Spinal cord (tissue), 10 donors: ENCODE measurements at places on chromosomes 6 and 20. TPM values are rescaled to one million over a fixed set of nuclear protein-coding genes. Genes with fewer than 3 reads are reported as not detected.

Gene RHAG
- total RNA-seq: 2.4 TPM

- no peaks in the 10 kb centered on the region for H3K4me1 ChIP-seq
- no peaks in the 10 kb centered on the region for H3K27me3 ChIP-seq
- H3K4me3 ChIP-seq: no peak overlapping the region
These were observed 251.1 kb downstream of the PHACTR1 start for GRCh38 chr6:12967686-12968085.

Gene CDSN
- not detected for total RNA-seq

DNA sequence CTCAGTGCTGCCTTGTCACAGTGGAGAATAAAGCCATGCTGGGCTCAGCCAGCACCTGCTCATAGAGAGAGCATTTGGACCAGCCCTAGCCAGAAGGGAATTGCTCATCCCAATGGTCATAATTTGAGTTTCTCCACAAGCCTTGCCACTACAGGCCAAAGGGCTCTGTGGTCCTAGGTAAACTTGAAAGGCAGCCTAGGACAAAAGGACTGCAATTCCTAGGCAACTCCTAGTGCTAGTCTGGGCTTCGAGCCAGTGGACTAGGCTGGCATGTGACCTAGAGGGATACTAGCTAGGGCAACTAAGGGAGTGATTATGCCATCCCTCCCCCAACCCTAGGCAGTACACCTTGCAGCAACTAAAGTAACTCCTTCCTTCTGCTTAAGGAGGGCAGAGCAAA lies 516.2 kb downstream of the BCKDHB start:
- H3K27me3 ChIP-seq: no peaks in the 10 kb centered on the region
- DNase-seq: no peak
- no peaks in the 10 kb centered on the region for H3K4me1 ChIP-seq
- no peak overlapping the region for H3K4me3 ChIP-seq

- no peaks in the 10 kb centered on the region for H3K27me3 ChIP-seq
- DNase-seq: no peak
- peaks cover 3% of the 10 kb centered on the region for H3K4me1 ChIP-seq
These were observed 6.7 kb downstream of the TGM3 start for GRCh38 chr20:2302384-2303060.

DNA sequence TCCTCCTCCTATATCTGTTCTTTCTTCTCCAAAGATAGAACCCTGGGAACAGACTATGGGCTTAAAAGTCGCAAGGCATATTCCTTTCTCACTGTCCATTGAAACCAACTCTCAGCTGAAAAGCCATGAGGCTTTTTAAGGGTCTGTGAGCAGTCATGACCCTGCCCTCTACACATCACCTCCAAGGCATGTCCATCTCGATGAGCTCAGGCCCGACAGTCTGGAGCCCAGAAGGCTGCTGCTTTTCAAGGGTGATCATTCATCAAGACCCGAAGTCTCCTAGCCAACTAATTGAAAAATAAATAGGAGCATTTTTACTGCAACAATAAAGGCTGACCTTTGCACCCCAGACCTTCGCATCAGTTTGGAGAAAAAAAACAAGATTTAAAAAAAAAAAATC lies 378.8 kb upstream of the NRSN1 start:
- H3K36me3 ChIP-seq: no peaks in the 10 kb centered on the region
- no peak overlapping the region for H3K27ac ChIP-seq
- H3K4me1 ChIP-seq: no peaks in the 10 kb centered on the region
- H3K4me3 ChIP-seq: no peak overlapping the region
- H3K27me3 ChIP-seq: no peaks in the 10 kb centered on the region

Gene TBXT
- not detected for total RNA-seq

DNA sequence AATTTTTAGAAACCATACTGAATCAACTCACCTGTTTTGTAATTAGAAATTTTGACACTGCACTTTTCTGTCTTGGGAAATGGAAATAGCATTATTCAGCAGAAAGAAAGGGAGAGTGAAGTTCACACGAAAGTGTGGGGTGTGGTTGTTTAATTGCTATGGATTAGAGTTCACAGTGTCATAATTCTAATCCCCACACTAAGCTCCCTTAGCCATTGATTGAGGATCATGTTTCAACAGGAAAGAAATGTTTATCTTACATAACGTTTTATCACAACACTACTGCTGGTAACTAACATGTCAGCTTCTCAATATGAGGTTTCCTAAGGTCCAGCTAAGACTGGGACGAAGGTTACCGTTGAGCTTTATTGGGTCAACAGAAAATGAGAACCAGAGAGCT lies 31.4 kb upstream of the GSTA5 start:
- no peaks in the 10 kb centered on the region for H3K27me3 ChIP-seq
- no peak for DNase-seq
- no peaks in the 10 kb centered on the region for H3K4me1 ChIP-seq
- H3K4me3 ChIP-seq: no peak overlapping the region
- no peaks in the 10 kb centered on the region for H3K36me3 ChIP-seq

DNA sequence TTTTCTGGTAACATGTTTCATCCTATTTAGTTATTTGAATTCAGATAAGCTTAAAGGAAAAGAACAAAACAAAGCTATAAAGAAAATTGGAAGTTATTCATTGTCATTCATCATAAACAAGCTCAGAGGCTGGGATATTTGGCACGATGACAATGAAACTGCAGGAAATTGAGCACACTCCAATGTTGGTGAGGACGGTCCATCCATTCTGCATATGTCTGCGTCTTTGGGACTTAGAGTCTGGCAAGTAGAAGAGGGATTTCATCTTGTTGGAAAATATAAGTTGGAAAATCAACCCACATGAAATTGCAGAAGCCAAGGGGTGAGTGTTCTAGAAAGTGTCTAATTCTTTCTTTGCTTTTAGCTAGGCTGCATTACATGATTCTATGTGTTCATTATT lies 78.4 kb downstream of the HDGFL1 start:
- no peak overlapping the region for H3K4me3 ChIP-seq
- DNase-seq: no peak
- no peaks in the 10 kb centered on the region for H3K27me3 ChIP-seq
- no peak overlapping the region for H3K27ac ChIP-seq
- no peaks in the 10 kb centered on the region for H3K36me3 ChIP-seq

Gene RUNX2
- 0.83 TPM for total RNA-seq

DNA sequence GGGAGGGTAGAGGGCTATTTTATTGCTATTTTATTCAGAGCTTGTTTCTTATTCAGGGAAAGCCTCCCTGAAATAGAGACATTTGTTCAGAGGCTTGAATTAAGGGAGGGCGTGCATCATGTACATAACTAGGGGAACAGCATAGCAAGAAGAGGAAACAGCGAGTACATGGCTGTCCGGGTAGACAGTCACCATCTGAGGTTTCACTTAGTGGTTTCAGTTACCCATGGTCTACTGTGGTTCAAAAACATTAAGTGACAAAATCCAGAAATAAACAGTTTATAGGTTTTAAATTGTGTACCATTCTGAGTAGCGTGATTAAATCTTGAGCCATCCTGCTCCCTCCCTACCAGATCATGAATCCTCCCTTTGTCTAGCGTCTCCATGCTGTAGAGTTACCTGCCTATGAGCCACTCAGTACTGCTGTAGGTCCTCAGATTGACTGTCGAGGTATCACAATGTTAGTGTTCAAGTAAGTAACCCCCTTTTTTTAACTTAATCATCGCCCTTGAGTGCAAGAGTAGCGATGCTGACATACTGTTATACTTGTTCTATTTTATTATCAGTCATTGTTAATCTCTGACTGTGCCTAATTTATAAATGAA lies 791.5 kb downstream of the TFAP2A start:
- H3K27ac ChIP-seq: no peak overlapping the region
- no peak overlapping the region for H3K4me3 ChIP-seq
- H3K36me3 ChIP-seq: no peaks in the 10 kb centered on the region
- no peaks in the 10 kb centered on the region for H3K27me3 ChIP-seq

GRCh38 chr20:13639150-13639497 lies 392 bp upstream of the TASP1 start:
- peak overlapping the region; percentile 98 for H3K4me3 ChIP-seq
- H3K4me1 ChIP-seq: no peaks in the 10 kb centered on the region
- DNase-seq: no peak
